ENCODE measurements at places on chromosomes 3 and 15. TPM values are rescaled to one million over a fixed set of nuclear protein-coding genes. Genes with fewer than 3 reads are reported as not detected.

The TMEM40 gene
- 2.8 TPM for total RNA-seq

The LMCD1 gene
- 37.9 TPM for total RNA-seq

The STAC gene
- 0.69 TPM for total RNA-seq

The EIF2A gene
- total RNA-seq, result 80.2 TPM

DNA sequence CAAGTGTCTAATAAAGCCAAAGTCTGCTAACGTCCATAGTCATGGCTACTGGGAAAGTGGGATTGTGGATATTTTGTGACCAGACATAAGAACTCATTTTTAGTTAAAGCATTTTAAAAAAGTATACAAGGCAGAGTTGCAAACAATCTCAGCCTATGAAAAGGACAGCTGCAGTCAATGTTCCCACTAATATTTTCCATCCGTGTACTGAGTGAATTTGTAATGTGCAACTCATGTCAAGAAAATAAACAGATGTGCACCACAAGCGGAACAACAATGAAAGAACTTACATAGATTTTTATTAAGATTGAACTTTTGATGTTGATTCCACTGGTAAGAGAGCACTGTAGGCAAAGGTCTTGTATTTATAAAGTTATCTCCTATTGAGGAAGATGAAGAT, 231.3 kb upstream of the SEMA6D start:
- no peak for DNase-seq

DNA sequence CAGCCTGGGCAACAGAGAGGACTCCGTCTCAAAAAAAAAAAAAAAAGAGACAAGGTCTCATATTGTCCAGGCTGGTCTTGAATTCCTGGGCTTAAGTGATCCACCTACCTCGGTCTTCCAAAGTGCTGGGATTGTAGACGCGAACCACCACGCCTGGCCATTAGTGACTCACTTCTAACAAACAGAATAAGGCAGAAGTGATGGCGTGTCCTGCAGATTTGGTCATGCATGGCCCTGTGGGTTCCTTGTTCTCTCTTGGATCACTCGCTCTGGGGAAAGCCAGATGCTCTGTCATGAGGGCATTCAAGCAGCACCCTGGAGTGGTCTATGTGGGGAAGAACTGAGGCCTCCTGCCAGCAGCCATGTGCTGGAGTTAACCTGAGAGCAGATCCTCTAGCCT, 27.4 kb upstream of the TJP1 start:
- no peak for DNase-seq

GRCh38 chr15:80105193-80105592, 45.7 kb downstream of the ZFAND6 start:
- DNase-seq, result no peak

GRCh38 chr3:160757233-160758106, 1.4 kb downstream of the PPM1L start:
- DNase-seq, result peak; percentile 54

DNA sequence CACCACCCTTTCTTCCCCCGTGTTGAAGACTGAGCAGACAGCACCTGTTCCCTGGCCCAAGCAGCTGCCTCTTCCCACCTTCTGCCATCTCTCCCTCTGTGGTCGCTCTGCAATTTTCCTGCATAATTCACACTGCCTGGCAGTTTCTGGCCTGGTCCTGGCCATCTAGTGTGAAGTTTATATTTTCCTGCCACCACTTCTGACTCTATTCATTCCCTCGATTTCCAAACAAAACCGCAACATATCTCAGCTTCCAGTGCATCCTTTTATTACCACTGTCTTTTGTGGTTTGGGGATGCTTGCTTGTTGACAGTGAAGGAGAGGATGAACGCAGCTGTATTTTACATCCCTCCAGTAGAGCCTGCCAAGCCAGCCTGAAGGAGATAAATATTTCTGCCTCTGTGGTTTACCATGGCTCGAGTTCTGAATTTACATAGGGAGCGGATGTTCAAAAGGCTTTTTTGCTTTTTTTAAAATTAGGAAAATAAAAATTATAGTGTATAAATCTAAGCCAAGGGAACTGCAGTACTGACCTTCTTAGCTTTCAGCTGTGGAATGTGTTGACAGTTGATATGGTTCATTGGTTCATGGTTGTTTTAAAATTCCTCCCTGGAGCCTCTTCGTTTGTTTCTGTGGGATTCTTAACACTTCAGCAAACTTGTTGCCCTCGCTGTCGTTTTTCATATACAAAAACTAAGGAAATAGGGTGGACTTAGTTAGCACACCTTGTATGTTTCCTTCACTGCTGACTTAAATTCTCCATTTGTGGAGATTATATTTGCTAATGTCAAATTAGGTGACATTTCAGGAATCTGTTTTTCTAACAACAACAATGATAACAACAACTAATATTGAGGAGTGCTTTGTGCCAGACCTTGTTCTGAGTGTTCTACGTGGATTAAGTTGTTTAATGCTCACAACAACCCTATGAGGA, 250.5 kb downstream of the ADAMTSL3 start:
- DNase-seq, result no peak

- DNase-seq, result no peak
These were observed 530.8 kb downstream of the DIPK2A start for GRCh38 chr3:144502402-144502801.

GRCh38 chr3:70882104-70882503, 569.7 kb upstream of the MDFIC2 start:
- DNase-seq, result no peak

GRCh38 chr3:29971895-29972294, 634.5 kb upstream of the TGFBR2 start:
- DNase-seq, result no peak

DNA sequence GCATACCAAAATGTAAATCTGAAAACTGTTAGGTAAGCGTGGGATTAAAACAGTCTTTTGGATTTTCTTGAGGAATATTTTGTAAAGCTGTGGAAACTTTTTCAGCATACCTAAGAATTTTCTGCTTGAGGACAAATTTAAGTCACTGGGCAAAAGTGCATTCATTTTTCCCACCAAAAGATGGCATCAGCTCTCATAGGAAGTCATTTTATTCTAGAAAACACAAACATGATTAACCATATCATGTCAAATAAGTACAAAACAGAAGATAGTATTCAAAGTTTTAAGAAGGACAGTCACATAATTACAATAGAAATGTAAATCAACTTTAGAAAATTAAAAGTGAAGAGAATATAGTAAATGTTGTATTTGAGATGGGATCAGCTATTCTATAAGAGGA, 63.5 kb downstream of the SLC49A4 start:
- DNase-seq, result no peak

DNA sequence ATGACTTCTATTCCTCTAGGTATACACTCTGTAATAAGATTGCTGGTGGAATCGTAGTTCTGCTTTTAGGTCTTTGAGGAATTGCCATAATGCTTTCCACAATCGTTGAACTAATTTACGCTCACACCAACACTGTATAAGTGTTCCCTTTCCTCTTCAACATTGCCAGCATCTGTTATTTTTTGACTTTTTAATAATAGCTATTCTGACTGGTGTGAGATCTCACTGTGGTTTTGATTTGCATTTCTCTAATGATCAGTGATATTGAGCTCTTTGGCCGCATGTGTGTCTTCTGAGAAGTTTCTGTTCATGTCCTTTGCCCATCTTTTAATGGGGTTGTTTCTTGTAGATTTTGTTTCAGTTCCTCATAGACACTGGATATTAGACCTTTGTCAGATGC, 12.8 kb downstream of the NXPE3 start:
- DNase-seq, result no peak

DNA sequence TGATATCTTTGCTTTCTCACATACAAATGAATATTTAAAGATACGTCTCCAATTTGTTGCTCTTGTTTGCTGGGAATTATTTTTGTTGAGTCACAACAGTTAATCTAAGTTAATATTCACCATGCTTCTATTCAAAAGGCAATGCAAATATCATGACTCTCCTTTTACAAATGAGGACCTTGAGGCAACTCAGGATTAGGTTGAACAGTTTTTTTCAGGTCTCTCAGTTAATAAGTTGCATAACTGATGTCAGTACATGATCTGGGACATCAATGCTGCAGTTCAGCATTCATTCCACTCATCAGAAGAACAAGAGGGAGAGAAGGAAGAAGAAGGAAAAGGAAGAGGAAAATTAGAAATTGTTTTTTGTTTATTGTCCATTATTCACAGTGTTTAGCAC, 781 bp upstream of the NAALADL2 start:
- DNase-seq, result no peak

- DNase-seq, result no peak
These were observed 20.6 kb downstream of the RTF1 start for GRCh38 chr15:41437448-41437847.

DNA sequence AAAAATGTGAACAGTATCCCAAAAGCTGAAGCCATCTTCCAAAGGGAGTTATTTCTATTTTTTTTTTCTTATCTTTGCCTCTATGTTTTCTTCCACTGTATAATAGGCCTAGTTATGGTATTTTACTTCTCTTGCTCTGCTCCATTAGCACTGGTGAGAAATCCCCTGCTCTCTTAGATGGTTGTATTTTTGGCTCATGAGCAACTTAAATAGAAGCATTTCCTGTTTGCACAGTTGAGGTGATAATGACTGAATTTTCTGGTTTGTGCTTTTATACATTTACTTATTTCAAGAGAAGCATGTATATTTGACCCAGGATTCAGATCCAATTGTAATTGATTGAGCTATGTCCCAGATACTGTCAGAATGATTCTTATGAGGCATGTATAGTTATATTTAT, 61.6 kb upstream of the CD200R1L start:
- DNase-seq, result no peak

- no peak for DNase-seq
These were observed 12.2 kb downstream of the ALG1L2 start for GRCh38 chr3:130093741-130094391.

GRCh38 chr3:42144209-42144608, 53.1 kb downstream of the TRAK1 start:
- DNase-seq, result no peak

DNA sequence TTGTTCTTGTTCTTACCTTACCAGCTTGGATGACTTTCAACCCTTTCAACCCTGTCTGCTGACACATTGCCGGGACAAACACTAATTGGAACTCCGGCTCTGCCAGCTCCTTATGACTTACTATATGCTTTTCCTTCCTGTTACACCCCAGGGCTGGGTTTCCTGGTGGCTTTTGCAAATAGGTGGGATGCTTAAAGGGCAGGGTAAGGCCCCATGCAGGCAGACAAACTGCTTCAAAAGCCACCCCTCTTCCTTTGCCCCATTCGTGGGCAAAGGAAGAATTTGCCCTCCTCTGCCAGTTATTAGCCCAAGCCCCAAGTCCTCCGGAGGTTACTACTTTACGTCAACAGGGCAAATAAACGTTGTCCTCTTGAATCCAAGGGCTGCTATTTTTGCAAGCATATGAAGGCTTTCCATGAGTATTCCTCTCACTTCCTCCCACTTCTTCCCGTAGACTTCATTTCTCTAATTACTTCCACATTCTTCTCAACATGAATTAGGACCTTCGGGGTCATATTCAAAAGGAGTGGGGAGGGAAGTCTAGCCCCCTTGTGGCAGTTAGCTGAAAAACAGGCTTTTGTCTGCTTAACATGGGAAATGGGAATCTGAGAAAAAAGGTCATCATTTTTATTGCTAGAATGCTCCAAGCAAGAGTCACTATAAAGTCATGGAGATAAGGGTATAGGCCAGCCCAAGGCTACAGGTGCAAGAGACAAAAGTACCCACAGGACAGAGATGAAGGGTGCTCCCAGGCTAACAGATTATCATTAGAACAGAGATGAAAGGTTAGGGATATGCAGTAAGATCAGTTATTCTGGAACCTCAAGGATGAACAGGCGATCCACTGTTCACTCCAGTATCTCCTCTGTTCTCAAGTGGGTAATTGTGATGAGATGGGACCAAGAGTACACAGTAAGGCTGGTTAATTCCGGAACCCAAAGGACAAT, 56.3 kb upstream of the FSTL1 start:
- no peak for DNase-seq

- peak; percentile 89 for DNase-seq
These were observed 122.4 kb downstream of the THSD4 start for GRCh38 chr15:71237456-71238188.

DNA sequence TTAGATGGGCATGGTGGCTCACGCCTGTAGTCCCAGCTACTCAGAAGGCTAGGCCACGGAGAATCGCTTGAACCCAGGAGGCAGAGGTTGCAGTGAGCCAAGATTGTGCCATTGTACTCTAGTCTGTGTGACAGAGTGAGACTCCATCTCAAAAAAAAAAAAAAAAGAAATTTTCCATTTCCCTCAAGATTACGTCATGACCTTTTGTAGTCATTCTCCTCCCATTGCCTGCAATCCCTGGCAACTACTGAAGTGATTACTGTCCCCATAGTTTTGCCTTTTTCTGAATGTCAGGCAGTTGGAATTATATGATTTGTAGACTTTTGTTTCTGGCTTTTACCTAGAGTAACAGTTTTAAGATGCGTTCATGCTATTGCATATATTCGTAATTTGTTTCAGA, 28.0 kb downstream of the WDR76 start:
- DNase-seq, result no peak

- no peak for DNase-seq
These were observed 2.1 kb upstream of the ACKR4 start for GRCh38 chr3:132595014-132595413.

DNA sequence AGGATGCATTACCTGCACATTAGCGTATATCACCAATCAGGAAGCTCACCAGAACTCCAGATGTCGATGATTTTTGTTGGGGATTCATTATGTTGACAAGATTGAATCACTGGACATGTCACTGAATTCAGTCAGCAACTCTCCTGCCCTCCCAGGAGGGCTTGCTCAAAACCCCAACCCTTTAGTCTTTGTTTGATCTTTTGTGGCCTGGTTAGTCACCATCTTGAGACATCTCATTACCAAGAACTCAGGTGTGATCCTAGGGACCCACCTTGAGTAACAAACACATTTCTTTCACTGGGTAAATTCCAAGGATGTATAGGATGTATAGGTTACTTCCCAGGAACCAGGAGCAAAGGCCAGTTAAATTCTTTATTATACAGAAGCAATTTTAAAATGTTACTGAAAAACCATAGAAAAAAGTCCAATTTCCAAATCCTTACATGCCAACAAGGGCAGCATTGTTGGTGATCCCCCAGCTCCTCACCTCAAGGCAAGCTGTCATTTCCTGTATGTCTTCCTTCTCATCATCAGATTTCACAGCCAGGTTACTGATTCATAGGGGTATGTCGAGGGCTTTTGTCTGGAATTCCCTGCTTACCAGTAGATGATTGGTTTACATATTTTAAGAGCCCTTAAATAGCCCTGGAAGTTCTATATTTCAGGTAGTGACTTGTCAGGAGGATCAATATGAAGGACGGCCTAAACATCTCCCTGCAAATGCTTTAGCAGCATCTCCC, 11.7 kb downstream of the SNRPN start:
- DNase-seq, result no peak

GRCh38 chr3:153600896-153601295, 438.9 kb downstream of the RAP2B start:
- DNase-seq, result no peak

- DNase-seq, result no peak
These were observed 305.9 kb upstream of the ARRDC4 start for GRCh38 chr15:97654481-97655076.

GRCh38 chr3:54211097-54211496, 88.7 kb downstream of the CACNA2D3 start:
- DNase-seq, result no peak
